ENCODE measurements at places on chromosomes 5 and 9.
A peak's percentile ranks its signal among the peaks of the same experiment; 100 is the strongest.

- no peak for DNase-seq
These were observed 93.5 kb upstream of the RGMB start for GRCh38 chr5:98679963-98680362.

- no peak for DNase-seq
These were observed 134.9 kb downstream of the HMHB1 start for GRCh38 chr5:143946837-143947236.

- DNase-seq = no peak
These were observed 35.5 kb upstream of the GLRX start for GRCh38 chr5:95858023-95858461.

DNA sequence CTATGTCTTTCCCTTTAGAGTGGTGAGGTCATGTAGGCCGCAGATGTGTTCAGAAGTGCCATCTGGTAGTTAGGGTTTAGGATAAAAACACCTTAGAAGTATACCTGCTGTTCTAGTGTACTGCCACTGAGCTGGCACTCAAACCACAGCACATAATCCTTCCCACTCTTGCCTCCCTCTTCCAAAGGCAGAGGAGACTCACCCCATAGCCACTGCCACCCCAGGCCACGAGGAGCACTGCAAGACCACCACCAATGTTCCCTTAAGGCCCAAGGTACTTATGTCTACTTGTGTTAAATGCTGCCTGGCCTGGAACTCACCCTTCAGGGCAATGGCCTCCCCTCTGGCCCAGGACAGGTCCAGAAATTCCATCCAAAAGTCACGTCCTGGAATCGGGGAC, 379.5 kb upstream of the EDIL3 start:
- no peak for DNase-seq

DNA sequence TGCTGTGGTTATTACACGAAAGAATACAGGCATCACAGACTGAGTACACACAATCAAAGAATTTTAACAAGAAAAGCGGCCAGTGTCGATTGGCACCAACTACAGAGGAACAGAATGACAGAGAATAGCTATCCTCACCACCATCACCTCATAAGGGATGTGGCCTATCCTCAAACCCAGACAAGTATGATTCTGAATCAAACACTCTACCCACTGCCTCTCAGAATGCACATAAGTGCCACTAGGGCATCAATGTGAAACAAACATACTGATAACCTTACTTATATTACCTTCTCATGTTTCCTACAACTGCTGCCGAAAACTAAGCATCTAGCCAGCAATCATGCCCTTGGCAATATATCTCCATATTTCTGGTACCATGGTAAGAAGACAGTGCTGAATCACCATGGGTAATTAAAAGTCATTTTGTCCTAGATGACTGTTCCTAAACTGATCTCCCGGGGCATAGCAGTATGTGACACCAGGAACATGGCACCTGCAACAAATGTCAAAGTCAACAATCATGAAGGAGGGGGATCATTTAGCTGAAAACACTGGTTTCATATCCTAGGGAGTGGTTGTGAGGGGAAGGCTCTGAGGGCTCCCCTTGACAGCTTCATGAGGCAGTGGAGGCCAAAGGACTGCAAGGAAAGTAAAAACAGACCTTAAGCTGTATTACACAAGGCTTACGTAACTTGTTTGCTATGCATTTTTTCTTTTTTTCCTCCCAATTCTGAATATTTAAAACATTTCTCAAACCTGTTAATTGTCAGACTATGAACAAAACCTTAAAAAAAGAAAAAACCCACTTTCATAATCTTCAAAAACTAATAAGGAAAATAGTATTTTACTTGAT, 88.3 kb downstream of the LHFPL2 start:
- DNase-seq = no peak

GRCh38 chr5:79560771-79561524, 47.0 kb upstream of the HOMER1 start:
- DNase-seq = no peak

GRCh38 chr5:169037466-169037865, 263.5 kb downstream of the SLIT3 start:
- no peak for DNase-seq

- no peak for DNase-seq
These were observed 187.6 kb upstream of the EFNA5 start for GRCh38 chr5:107858324-107858723.

DNA sequence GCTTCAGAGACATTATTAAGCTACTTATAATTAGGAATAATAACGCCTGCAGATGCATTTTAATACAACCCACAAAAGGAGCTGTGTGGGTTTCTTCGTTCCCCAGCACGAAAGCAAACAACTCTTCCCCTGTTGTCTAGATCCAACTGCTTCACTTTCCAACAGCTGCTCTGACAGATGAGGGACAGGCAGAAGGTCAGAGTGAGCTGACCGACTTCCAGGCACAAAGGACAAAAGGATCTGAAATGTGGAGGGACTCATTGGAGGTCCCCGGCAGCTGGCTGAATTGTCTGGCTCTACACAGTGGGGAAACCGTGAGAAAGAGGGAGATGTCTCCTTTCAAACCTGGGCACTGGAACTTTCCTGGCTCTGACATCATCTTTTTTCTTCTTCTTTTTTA, 79.1 kb upstream of the ALDH1B1 start:
- DNase-seq = no peak

GRCh38 chr9:69834591-69835184, 14.1 kb downstream of the CFAP95 start:
- no peak for DNase-seq

- DNase-seq = peak; percentile 58
These were observed 632.5 kb downstream of the ISL1 start for GRCh38 chr5:52015760-52016159.

GRCh38 chr5:59189472-59190244, 606.8 kb downstream of the RAB3C start:
- no peak for DNase-seq

DNA sequence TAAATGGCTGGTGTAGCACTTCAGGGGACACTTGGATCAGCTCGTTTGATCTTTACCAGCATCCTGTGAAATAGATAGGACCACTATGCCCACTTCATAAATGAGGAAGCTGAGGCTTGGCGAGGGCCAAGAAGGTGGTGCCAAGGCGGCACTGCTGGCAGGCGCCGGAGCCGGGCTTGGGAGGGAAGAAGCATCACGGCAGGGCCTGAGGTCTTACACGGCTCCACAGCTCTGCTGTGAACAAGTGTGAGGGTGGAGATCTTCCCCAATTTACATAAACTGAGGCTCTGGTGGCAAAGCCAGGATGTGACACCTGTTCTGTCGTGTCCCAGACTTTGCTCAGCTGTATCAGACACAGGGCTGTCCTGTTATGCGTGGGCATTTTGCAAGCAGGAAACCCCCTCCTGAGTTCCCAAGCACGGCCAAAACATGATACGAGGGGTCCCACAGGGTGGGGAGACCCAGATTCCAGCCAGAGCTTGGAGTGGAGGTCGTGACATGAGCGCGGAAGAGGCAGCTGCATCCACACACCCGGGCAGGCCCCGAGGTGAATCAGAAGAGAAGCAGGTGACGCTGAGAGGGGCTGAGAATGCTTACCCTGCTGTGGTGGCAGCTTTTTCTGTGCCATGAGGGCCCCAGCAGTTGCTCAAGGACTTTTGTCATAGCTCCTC, 117.5 kb upstream of the BOD1 start:
- no peak for DNase-seq

GRCh38 chr5:149151717-149152116, 10.4 kb downstream of the ABLIM3 start:
- no peak for DNase-seq

DNA sequence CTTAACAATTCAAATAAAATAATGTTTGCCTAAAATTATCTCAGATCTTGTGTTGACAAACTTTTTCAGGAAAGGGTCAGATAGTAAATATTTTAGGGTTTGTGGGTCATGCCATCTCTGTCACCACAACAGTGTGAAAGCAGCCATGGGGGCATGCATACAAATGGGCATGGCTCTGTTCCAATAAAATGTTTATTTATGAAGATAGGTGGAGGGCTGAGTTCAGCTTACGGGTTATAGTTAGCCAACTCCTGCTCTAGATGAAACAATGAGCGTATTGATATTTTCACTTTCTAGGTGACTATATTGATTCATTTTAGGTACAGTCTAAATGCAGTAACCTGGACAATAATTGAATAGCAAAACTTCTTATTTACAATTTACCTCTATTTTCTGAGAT, 533.8 kb upstream of the CLINT1 start:
- no peak for DNase-seq

GRCh38 chr5:154409230-154409840, 36.5 kb upstream of the SAP30L start:
- no peak for DNase-seq

DNA sequence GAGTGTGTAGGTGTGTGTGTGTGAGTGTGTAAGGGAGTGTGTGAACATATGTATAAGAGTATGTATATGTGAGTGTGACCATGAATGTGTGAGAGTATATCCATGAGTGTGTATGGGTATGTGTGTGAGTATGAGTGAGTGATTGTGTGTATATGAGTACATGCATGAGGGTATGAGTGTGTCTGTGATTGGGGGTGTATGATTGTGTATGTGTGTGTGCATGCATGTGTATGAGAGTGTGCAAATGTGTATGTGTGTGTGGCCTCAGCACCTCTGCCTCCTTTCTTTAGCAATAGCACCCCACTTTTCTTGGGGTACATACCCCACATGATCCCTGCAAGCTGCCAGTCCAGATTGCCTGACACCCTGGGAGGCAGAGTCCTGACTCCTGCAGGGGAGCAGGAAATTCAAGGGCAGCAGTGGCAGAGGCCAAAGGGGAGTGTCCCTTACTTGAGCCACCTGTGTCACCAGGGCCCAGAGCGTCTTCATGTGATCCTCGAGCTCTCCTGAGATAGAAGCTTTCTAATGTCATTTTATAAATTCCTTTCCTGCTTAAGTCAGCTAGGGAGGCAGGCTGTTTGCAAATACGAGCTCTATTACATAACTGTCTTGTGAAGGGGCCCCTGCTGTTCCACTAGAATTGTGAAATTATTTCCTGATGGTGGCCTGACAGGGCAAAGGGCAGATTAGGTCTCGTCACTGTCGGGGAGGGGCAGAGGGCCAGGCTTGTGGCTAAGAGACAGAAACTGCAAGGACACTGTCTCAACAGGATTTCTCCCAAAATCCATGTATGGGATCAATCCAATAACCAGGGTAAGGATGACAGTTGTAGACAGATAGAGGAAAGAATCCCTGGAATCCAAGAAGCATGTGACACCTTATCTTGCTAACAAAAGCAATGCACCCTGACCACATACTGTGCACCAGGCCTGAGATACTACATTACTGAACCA, 389.1 kb downstream of the GADD45G start:
- no peak for DNase-seq

DNA sequence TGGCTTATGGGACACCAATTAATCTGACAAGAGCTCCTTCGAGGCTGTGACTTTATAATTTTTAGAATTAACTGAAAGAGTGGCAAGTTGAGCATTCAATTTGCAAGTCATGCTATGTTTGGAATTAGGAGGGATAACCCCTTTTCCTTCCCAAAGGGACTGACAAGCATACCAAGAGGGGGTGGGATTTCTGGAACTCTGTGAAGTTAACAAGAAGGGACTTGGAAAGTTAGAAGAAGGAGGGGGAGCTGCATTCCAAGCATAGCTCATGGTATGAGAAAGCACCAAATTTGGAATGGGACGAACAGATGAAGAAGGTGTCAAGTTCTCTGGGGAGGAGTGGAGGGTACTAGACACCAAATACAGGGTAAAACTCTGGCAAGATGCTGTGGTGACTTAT, 8.9 kb upstream of the PALM2AKAP2 start:
- DNase-seq = no peak

DNA sequence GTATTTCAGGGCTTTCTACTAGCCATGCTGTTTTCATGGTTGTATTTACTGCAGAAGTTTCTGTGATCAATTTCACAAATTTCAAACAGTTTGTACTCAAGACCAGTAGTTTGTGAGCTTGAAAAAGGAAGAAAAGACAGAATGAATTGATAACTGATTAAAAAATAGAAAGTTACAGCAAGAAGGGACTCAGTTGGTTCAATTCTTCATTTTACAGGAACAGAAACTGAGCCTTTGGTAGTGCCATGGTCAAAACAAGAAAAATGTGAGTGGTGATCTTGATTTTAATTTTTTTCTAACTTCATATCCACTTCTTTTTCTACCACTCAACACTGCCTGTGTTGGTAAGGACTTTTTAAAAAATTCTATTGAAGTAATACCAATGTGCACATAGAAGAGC, 206.6 kb upstream of the NREP start:
- DNase-seq = no peak

- DNase-seq = no peak
These were observed 408.9 kb upstream of the SMARCA2 start for GRCh38 chr9:1606253-1606652.

DNA sequence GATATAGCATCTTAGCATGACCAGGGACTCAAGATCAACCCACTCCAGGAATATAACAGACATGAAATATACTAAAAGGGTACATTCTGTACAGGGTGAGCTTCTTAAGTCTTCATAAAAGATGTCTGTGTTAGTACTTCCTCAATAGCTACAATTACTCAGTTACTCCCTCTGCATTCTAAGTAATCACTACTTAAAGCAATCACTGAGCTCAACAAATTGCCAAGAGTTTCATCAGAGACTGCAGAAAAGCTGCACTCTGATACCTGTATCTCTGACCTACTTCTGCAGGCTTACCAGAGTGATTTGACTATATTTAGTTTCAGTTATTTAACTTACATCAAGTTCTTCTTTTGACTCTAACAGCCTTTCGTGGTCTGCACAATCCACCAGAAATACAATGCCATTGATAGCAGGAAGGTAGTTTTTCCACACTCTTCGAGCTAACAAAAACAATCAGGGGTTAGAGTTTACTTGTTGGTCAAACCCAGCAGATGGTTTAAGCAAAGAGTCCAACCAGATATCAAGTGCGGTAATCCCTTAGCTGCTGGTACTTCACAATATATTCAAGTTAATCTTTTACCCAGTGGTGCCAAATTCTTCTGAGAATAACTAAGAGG, 23.3 kb downstream of the SAR1B start:
- no peak for DNase-seq

GRCh38 chr5:142644640-142645361, 41.1 kb downstream of the FGF1 start:
- no peak for DNase-seq

GRCh38 chr9:76415731-76416130, 21.5 kb upstream of the RFK start:
- DNase-seq = no peak

GRCh38 chr5:14167211-14167845, 24.2 kb downstream of the TRIO start:
- DNase-seq = no peak

DNA sequence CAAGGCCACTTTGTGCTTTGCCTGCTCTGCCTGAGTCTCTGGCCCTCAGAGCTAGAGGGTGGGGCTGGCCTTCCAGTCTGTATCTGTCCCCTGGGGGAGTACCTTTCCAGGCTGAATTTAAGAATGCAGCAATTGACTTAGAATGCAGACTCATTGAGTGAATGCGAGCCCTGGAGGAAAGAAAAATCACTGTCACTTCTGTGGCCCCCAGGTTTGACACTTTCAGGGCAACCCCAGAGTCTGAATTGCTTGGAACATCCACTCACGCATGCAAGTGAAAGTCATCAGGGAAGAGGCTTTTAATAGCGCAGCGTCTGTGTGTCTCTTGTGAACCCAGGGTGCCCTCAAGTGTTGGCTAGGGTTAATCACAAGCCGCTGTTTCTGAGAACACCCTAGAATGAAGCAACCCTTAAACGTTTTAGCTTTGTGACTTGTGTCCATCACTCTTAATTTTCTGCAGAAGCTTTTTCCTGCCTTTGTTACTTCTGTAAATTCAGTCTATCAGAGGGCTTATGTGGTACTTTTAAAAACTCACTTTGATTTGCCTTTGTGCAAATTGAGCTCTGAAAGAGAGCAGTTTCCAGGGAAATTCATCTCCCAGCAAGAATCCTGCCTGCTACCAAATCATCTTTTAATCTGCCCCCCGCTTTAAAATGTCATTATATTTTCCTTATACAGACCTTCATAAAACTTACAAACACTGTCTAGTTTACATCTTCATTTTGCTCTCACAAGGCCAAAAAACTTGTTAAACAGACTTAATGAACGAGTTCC, 146.8 kb upstream of the IQGAP2 start:
- peak; percentile 54 for DNase-seq

Data from HAP-1 (cell line).